ENCODE measurements at places on chromosomes 5 and 9.

GRCh38 chr9:8156346-8156745, 356.8 kb upstream of the DMAC1 start:
- peak; percentile 2 for DNase-seq

- no peak for DNase-seq
Measured at GRCh38 chr9:33453999-33454660, 6.7 kb upstream of the AQP3 start.

GRCh38 chr5:112006721-112007120, 249.7 kb upstream of the NREP start:
- no peak for DNase-seq

DNA sequence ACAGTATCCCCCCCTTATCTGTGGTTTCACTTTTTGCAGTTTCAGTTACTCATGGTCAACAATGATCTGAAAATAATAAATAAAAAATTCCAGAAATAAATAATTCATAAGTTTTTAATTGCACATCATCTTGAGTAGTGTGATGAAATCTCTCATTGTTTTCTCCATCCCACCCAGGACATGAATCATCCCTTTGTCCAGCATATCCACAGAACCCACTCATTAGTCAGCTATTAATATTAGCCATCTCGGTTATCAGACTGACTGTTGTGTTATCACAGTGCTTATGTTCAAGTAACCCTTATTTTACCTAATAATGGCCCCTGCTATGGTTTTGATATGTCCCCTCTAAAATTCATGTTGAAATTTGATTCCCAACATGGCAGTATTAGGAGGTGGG, 40.7 kb downstream of the FAM114A2 start:
- no peak for DNase-seq

- peak; percentile 1 for DNase-seq
Measured at GRCh38 chr9:117546894-117547678, 132.2 kb upstream of the ASTN2 start.

GRCh38 chr5:176355400-176356178, 6.0 kb downstream of the KIAA1191 start:
- DNase-seq = no peak

GRCh38 chr9:134950386-134951210, 32.9 kb upstream of the FCN1 start:
- DNase-seq = no peak

GRCh38 chr5:73796164-73797131, 170.5 kb downstream of the ARHGEF28 start:
- peak; percentile 12 for DNase-seq

DNA sequence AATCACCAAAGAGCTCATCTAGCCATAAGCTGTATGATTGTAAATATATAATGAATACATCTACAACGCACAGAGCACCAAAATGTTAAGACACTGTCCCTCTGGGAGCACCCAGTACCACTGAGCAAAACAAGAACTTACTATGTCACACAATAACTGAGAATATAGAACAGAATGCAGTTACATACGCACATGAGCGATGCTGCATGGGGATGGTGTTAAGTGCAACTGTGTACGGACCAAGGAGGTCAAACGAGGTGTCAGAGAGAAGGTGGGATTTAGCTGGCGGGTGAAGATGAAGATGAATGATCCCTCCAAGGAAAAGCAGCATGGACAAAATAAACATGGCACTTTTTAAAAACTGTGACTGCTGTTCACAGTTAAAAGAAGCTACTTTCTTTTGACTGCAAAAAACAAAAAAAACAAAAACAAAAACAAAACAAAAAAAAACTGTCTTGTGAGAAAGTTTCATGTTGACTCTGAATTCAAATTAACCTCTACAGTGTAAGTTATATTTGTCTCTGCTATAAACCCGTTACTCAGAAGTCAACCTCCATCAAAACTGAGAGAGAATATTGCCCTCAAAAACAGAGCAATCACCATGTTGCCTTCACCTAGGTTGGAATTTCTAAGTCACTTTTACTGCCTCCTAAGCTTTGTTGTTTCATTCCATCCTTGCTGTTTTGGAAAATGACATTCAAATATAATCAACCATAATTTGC, 169.6 kb upstream of the GNA14 start:
- DNase-seq = no peak

DNA sequence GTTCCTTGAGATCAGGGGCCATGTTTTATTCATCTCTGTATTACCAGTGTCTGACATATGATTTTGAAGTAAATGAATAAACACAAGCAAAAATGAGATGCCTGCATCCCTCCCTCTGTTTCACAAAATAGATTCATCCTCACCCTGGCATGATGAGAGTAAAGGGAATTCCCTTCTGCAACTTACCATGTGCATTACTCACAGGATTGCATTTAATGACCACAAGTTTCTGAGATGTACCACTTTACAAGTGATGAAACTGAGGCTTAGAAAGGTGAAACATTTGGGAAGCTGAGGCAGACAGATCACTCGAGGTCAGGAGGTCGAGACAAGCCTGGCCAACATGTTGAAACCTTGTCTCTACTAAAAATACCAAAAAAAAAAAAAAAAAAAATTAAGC, 74.2 kb upstream of the TNFSF8 start:
- no peak for DNase-seq

DNA sequence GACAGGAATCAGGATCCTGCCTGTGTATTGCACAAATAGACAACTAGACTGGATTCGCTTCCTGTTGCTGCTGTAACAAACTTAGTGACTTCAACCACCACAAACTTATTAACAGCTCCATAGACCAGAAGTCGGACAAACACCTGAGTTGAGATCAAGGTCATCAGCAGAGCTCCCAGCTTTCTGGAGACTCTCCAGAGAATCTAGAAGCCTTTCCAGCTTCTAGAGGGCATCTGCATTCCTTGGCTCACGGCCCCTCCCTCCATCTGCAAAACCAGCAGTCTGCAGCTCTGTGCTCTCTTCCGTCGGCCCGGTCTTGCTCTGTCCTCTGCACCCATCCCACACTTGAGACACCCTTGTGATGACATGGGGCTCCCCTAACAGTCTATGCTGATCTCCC, 99.1 kb downstream of the KCNT1 start:
- no peak for DNase-seq

DNA sequence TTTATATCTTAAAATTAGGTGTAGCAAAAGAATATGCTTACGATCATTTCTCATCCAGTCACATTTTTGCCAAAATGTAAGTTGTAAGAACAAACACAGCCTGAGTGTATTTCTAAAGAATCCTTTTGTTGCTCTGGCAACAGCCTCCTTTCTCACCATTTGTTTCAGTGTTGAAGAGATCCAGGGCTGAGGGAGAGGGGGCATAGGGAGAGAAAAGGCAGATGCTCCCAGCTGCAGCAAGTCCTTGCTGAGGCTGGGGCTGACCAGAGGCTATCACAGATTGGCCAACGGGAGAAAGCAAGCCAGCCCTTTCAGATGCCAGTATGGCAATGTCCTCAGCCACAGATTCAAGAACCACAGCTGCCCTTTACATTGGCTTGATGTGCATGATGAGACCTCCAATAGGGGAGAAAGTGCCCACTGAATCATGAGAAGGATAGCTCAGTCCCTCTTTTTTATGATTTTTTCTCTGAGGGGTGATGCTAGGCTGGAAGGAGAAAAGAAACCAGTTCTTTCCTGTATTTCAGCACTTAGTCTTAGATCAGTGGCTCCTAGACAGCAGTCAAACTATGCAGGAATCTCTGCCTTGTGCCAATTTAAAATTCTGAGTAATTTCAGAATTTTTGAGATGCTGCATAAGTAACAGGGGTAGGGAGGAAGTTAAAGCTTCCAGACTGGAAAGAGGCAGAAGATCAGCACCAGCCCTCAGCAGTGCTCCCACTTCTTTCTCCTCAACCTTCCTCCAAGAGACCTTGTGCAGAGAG, 142.1 kb downstream of the LHFPL2 start:
- no peak for DNase-seq

GRCh38 chr5:72248410-72248981, 71.5 kb downstream of the MRPS27 start:
- DNase-seq = no peak

- no peak for DNase-seq
Measured at GRCh38 chr9:91885746-91886413, 64.1 kb downstream of the ROR2 start.

DNA sequence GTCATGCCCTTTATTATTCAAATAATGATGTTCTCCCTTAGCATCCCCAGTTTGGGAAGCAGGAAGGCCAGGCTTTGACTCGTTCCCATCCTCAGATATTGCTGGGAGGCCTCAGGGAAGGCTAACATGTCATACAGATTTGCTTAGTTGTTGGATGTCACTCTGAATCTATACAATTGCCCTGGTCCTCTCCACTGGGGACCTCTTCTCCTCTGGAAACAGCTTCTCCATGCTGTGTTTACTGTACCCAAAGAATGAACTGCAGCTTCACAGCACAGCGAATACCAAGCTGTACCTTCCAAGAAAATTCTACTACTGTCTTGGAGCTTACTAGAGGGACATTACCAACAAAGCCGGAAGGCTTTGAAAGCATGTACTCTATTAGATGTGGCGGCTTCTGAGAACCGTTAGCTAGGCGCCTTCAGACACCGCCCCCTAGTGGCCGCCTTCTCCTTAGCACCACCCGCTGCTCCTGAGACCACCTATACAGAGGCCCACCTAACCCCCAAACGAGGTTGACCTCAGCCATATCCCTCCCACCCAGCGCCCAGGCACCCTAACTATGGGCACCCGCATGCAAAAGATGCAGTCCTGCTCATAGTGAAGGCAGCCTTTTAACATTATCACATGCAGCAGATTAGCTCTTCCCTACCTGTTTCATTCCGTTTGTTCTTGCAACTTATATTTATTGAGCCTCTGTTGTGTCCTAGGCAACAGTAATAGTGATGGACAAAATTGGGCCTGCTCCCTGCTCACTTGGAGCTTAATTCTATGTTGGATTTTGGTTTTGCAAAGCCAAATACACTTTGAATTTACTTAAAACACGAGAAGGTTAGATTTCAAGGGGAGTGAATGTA, 34.9 kb upstream of the FOXI1 start:
- DNase-seq = no peak

GRCh38 chr5:66440202-66440680, 156.0 kb upstream of the MAST4 start:
- DNase-seq = no peak

DNA sequence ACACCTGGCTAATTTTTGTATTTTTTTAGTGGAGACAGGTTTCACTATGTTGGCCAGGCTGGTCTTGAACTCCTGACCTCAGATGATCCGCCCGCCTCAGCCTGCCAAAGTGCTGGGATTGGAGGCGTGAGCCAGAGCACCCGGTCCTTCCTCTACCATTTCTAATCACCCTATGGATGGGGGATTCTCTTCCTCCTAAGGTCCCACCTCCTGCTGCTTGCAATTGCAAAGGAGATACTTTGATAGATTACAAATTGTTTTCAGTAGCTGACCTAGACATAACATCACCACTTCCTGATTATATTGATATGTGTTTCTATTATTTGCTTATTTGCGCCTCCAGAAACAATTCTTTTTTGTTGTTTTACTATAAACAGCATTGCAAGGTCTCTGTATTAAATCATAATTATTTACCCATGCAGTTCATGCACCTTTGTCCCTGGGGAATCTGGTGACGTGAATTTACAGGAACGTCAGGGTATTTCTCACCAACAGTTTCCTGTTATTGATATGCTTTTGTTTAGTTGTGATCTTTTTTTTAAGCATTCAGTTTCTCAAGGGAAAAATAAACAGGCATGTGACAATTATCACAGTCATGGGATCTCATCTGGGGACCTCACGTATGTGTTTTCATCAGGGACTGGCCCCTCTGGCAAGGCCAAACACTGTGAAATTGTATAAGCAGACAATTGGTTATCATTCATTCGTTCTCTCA, 43.2 kb downstream of the ESM1 start:
- DNase-seq = no peak

DNA sequence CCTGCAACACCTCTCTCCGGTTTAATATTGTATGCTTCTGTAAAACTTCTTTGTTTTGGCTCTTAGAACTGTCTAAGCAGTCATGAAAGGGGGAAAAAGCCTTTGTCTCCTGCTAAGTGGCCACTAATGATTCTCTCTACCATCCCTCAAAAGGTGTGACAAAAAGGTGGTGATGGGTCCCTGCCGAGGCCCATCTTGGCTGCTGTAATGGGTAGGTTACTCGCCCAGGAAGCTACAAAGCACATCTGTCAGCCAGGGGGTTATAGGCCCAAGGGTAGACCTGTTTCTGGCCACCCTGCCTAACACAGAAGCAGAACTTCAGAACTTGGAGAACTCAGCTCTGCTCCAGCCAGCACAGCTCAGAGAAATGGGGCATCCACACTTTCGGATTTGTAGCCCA, 1.6 kb downstream of the FAM219A start:
- DNase-seq = no peak

DNA sequence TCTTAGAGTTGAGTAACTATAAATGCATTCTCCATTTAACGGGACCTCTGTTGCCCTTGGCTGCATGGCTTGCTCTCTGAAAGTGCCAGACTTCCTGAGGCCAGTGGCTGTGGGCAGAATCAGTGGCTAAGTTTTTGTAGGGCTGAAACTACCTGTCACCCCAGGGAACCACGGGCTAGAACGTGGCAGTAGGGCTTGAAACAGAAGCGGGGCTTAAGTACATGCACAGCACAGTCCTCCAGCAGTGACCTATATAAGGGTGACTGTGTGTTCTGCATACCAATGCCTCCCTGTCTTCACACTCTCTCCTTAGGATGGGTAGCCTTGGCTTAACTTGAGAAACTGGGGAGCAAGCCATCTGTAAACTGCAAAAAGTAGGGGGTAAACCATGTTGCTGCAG, 43.6 kb upstream of the LRRTM2 start:
- no peak for DNase-seq

GRCh38 chr5:125750861-125751186, 672.4 kb upstream of the GRAMD2B start:
- no peak for DNase-seq

DNA sequence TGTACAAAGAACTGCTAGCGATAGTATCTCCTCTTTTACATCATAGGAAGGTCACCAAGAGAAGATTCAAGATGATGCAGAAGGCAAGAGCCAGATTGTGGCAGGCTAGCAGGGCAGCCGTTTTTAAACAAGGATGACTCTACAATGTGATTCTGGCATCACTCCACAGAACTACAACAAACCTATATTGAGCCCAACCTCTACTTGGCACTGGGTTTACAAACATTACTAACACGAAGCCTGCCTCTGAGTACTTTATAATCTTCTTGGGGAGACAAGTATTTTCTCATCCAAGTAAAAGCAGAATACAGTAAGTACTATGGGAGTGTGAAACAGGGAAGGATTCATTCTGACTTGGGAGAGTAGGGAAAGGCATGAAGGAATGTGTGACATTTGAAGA, 448.6 kb downstream of the ZNF608 start:
- DNase-seq = no peak

GRCh38 chr9:138112090-138112748, 234.6 kb downstream of the CACNA1B start:
- no peak for DNase-seq

DNA sequence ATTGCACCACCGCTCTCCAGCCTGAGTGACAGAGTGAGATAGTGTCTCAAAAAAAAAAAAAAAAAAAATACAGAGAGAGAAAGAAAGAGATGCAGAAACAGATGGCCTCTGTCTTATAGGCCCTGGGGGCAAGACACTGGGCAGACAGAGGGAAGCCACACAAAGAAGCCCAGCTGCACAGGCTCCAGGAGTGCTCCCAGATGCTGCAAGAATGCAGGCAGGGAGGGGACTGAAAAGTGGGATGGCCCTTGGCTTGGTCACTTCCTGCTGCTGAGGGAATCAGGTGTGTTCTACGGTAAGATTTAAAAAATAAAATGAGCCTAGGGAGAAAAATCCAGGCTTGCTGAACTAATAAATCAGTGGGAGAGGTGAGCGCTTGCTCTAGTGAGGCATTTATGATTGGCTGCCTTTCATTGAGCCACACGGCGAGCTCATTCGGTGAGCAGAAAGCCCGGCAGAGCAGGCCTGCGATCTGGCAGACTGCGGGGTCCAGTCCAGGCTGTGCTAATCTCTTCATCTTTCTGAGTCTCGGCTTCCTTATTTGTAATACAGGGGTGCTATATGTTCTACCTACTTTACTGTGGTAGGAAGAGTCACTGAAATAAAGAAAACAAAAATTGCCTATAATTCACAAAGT, 80.6 kb downstream of the RAD23B start:
- DNase-seq = no peak

Data from CD4-positive, alpha-beta T cell treated with Interferon gamma for 1 hour (primary cell).